Uterine smooth muscle cell (primary cell): ENCODE measurements at places on chromosomes 16 and 17. TPM values are rescaled to one million over a fixed set of nuclear protein-coding genes. Genes with fewer than 3 reads are reported as not detected.

CPNE2 gene
- 14.6 and 20.4 TPM in 2 replicates for total RNA-seq

SP6 gene
- 0.11 TPM in 1 of 2 replicates, not detected in the other for total RNA-seq

DHRS7C gene
- total RNA-seq = not detected in 2 replicates

NKD1 gene
- under 0.01 TPM in 2 replicates for total RNA-seq

TSC2 gene
- total RNA-seq = 50.2 and 59.6 TPM in 2 replicates

NUP85 gene
- total RNA-seq = 25.9 and 56.6 TPM in 2 replicates

KCNJ12 gene
- total RNA-seq = under 0.01 and 0.37 TPM in 2 replicates

TMEM92 gene
- total RNA-seq = not detected in 2 replicates

ASGR2 gene
- not detected in 2 replicates for total RNA-seq

PPP1R27 gene
- not detected in 2 replicates for total RNA-seq

BBS2 gene
- 68.5 and 80.6 TPM in 2 replicates for total RNA-seq

PSMC5 gene
- 54.9 and 99.6 TPM in 2 replicates for total RNA-seq

EXOC3L1 gene
- 0.11 and 0.12 TPM in 2 replicates for total RNA-seq

CAPNS2 gene
- total RNA-seq = 0.66 and 0.87 TPM in 2 replicates

PABPN1L gene
- not detected in 2 replicates for total RNA-seq

PPL gene
- 0.44 and 0.75 TPM in 2 replicates for total RNA-seq

TUBB3 gene
- 443 and 596 TPM in 2 replicates for total RNA-seq

SLC5A10 gene
- under 0.01 TPM in 1 of 2 replicates, not detected in the other for total RNA-seq

MLYCD gene
- total RNA-seq = 2.8 and 4.2 TPM in 2 replicates

SLFN14 gene
- total RNA-seq = not detected in 2 replicates

FOXC2 gene
- 1.2 and 1.8 TPM in 2 replicates for total RNA-seq

SCARF1 gene
- 0.25 and 0.44 TPM in 2 replicates for total RNA-seq

PLXDC1 gene
- total RNA-seq = 0.11 TPM in 1 of 2 replicates, not detected in the other

KRT9 gene
- total RNA-seq = not detected in 2 replicates

ITGAD gene
- not detected in 2 replicates for total RNA-seq

CCL14 gene
- not detected in 2 replicates for total RNA-seq
